ENCODE measurements at places on chromosomes 6 and 20.

DNA sequence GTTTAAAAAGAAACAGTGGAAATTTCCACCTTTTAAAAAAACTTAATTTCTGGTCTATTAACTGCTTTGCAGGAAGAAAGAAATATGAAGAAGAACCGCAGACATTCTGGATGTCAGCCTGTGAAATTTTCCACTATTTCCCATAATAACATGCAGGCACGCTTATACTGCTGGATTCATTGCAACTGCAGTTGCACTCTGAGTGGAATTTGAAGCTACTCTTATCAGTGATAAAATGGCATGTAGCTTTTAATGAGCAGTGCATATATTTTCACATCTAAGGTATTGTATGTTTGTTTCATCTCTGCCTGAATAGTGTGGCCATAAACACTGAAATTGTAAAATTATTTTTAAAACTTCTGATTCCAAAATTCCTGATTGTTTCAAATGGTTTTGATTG, 28.2 kb downstream of the NCOA3 start:
- DNase-seq: no peak

DNA sequence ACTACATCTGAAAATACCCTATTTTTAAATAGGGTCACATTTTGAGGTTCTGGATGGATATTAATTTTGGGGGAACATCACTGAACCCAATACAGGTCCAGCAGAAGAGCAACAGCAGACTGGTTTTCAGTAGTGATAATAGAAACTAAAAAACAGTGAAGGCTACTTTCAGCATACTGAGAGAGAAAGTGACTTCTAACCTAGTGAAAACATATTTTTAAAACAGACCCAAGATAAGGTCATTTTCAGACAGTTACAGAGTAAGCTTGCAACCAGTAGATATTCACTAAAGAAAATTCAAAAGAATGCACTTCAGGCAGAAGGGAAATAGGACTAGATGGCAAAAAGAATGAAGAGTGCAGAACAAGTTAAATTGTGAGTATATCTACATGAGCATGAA, 42.0 kb upstream of the TMEM244 start:
- no peak for DNase-seq

- DNase-seq: no peak
These were observed 2.8 kb upstream of the CCDC170 start for GRCh38 chr6:151490996-151491395.

- no peak for DNase-seq
These were observed 229.6 kb downstream of the FOXC1 start for GRCh38 chr6:1839361-1839760.

GRCh38 chr6:102051720-102052119, 658.2 kb downstream of the GRIK2 start:
- DNase-seq: no peak

DNA sequence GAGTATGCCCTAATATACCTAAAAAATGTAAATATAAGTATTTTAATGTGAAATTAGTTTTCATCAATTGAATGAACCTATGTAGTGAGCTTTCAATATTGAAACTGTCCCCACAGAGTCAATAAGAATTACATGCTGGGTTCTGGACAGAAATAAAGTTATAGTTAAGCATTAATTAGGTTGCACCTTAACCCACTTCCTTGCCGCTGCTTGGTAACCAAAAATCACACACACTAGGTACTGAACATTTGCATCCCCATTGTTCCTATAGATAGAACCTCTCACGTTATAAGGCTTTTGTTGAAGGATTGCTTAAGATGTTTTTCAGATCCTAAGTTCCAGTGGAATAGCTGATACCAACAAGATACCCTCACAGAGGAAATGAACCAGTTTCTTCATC, 237.1 kb upstream of the OPRM1 start:
- no peak for DNase-seq

- DNase-seq: no peak
These were observed 33.2 kb downstream of the PLEKHG1 start for GRCh38 chr6:150632785-150633485.

DNA sequence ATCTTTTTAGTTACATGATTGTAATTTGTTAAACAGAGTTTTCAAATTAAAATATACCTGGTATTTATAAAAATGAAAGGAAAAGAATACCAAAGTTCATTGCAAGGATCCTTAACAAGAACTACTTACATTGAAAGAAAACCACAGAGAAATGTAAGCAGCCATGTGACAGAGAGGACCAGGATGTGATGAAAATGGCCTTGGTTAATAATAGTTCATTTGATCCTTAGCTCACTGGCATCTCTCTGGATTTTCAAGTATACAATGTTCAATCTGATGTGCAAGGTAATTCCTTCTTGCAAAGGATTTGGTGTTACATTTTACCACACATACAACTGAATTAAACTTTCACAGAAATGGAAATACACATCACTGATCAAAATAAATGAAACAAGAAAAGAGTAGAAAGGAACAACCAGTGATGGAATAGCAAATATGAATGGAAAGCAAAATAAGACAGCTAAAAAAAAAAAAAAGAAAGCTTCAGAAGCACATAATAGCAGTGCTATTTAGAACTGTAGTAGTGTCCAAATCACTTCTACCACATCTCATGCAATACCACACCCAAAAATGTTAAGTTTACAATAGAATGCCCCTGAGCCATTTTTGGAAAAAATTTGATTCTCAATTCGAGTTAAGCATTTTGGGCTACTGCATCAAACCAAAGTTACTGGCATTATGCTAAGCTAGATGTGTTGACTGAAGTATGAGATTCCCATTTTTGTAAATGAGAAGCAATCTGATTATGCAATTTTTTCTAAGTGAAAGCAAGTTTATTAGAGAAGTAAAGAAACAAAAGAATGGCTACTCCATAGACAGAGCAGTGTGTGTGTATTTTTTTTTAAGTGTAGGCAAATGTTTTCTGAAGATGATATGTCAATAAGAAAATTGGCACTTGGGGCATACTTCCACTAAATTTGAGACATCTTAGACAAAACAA, 22.6 kb upstream of the HLA-A start:
- DNase-seq: no peak

DNA sequence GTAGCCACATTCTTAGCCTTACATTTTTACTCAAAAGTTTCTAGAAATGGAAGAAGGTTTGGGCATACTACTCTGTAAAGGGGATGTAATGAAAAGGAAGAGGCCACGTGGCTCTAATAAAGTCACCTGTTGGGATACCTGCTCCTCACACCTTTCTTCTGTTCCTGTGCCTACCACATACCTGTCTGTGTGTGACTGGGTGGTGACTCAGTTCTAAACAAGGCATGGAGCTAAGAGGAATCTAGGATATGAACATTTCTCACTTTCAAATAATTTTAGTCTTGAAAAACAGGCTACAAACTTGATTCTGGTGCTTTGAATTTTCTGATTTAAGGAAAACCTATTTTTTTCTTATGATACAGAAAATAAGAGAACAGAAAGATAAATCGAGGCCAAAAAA, 363.6 kb downstream of the RFPL4B start:
- no peak for DNase-seq

- DNase-seq: no peak
These were observed 260.3 kb upstream of the RNF24 start for GRCh38 chr20:4275581-4276088.

- DNase-seq: no peak
These were observed 263.4 kb upstream of the MAN1A1 start for GRCh38 chr6:119612911-119613381.

- DNase-seq: no peak
These were observed 6.2 kb downstream of the TGM2 start for GRCh38 chr20:38158701-38159351.

GRCh38 chr20:8842525-8842924, 226.4 kb upstream of the PLCB4 start:
- no peak for DNase-seq

DNA sequence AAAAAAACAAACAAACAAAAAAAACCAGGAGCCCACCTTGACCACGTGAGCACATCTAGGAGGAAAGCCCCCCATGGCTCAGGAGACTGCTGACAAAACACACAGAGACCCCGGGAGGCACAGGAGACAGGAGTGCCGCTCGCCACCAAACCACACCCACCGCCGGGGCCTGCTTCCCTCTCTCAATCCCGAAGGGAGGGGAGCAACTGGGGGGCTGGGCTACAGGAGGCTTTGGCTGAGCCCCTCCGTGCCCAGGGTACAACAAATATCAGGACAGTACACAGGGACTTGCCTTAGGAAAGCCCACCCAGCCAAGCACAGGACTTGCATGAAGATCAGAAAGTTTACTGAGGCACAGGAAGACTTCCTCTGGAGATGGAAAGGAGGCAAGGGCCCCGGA, 102.5 kb downstream of the TAF4 start:
- DNase-seq: no peak

DNA sequence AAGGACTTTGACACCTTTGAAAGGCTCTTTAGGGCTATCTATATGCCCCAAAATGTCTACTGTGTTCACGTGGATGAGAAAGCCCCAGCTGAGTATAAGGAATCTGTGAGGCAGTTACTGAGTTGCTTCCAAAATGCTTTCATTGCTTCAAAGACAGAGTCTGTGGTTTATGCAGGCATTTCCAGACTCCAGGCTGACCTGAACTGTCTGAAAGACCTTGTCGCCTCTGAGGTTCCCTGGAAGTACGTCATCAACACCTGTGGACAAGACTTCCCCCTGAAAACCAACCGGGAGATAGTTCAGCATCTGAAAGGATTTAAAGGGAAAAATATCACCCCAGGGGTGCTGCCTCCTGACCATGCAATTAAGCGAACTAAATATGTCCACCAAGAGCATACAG, 65.2 kb downstream of the GCNT2 start:
- no peak for DNase-seq

GRCh38 chr6:151702851-151703658, 104.4 kb upstream of the ESR1 start:
- no peak for DNase-seq

- DNase-seq: peak; percentile 12
These were observed 70.2 kb downstream of the RIN2 start for GRCh38 chr20:19828232-19828631.

- no peak for DNase-seq
These were observed 1263.3 kb upstream of the EYS start for GRCh38 chr6:66970373-66970772.

GRCh38 chr6:102417368-102417998, 1024.0 kb downstream of the GRIK2 start:
- DNase-seq: no peak

DNA sequence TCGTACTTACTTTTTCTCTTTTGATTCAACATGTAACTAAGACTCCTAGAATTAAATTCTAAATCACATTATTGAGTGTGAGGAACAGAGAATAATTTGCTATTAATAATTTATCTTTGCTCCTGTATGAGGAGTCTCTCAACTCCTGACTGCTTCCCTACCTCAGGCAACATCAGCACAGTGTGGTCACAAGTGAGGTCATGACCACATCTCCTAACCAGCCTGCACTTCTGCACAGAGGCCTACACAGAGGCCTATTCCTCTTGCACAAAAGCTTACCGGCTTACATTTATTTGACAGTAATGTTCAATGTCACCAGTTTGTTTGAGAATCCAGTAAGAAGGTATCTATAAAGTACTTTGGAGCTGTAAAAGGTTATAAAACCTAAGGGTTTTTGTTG, 637.4 kb upstream of the MARCKS start:
- no peak for DNase-seq

GRCh38 chr6:81750681-81751387, 1.6 kb downstream of the TENT5A start:
- DNase-seq: no peak

DNA sequence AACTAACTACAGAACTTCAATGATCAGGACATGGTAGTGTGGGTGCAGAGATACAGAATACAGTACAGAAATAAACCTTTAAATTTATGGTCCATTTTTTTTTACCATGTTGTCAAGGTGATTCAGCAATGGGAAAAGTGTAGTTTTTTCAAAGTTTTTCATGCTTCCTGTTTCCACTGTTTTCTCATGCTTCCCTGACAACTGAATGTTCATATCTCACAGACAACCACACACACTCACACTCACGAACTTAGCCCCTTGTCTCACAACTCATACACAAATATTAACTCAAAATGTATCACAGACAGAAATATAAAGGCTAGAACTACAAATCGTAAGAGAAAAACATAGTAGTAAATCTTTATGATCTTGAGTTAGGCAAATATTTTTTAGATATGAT, 232.6 kb upstream of the CDYL start:
- no peak for DNase-seq

GRCh38 chr6:49454787-49455709, 8.0 kb downstream of the MMUT start:
- DNase-seq: no peak

DNA sequence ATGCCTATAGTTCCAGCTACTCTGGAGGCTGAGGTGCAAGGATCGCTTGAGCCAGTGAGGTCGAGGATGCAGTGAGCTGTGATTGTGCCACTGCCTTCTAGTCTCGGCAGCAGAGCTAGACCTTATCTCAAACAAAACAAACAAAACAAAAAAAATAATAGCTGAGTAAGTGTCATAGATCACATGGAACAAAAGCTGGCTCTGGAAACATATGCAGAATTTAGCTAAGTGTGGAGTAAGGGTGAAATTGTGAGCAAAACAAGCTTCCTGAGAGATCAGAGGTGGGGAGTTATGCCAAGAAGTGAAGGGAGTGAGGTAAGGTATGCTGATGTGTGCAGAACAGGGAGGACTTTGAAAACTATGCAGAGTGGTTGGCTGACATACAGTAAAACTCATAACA, 18.7 kb downstream of the SGK1 start:
- no peak for DNase-seq

DNA sequence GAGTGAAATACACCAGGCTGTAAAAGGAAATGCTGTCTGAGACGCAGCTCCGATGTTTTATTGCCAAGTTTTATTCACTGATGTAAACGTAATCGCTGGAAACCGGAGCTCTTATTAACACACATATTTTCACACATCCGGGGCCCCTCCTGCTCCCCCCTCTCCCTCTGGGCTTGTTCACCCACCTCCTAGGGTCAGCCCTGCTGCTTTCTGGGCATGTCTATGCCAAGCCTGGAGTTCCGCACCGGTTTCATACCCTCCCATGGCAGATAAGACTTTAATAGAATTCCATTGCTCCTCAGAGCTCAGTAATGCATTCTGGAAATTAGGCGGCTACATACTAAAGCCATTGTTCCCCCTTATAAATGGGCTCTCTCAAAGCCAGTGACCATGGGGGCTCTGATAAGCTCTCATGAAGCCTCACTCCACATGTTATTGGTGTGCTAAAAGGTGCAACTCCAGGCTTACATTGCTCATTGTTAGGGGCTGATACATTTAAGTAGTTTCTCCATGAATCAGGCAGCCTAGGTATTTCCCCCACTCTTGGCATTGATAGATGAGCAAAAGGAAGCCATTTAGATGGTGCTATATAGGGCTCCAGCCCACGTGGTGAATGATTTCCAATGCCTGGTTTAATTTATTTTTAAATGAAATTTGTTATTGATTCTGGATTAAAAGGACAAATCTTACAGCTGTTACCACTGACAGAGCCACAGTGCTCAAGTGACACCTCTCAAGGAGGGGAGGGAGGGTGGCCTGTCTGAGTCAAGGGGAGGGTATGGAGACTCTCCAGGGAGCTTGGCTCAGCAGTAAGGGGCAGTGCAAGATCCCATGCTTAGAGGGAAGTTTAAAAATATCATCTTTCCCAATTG, 4.5 kb upstream of the VSTM2L start:
- DNase-seq: no peak

DNA sequence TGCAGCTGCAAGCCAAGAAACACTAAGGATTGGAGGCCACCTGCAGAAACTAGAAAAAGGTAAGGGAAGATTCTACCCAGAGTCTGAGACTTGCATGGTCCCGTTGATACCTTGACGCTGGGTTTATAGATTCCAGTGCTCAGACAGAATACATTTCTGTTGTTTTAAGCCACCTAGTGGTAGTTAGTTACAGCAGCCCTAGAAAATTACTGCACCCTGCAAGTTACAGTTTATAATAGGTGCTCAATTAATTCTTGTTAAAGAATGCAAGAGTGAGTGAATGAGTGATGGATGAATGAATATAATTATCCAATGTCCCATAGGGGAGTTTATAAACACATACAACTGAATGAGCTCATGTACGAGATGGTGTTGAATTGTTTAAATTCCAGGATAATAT, 453.1 kb upstream of the SLC35B3 start:
- no peak for DNase-seq

All from activated naive CD4-positive, alpha-beta T cell treated with anti-CD3 and anti-CD28 coated beads, Interleukin-2, amount 50 U/mL, for 72 hours (primary cell).